Stimulated activated CD8-positive, alpha-beta memory T cell treated with anti-CD3 and anti-CD28 coated beads, Interleukin-12 subunit alpha, Interleukin-12 subunit beta, amount 100 ng/mL, for 4 hours (primary cell): ENCODE measurements at places on chromosomes 6 and 20.
A peak's percentile ranks its signal among the peaks of the same experiment; 100 is the strongest.

- no peak for DNase-seq
Measured at GRCh38 chr6:87923389-87924050, 124.1 kb upstream of the SPACA1 start.

DNA sequence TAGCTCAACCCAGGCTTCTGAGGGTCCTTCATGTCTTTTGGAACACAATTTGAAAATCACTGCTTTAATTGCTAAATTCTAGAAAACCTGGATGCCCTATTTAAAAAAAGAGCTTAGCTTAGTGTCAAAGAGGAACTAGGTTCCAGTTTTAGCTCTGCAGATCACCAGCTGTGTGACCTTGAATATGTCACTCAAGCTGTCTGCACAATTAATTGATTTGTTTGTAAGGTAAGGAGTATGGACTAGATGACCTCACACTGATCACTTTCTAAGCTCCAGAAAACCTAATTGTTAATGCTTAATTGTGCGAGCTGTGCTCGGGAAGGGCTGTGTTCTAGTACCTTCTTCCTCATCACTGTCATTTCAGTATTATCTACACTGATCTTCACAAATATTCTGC lies 26.2 kb downstream of the UTRN start:
- DNase-seq, result no peak

- DNase-seq, result no peak
Measured at GRCh38 chr6:101203664-101204063, 189.8 kb upstream of the GRIK2 start.

- no peak for DNase-seq
Measured at GRCh38 chr20:2838847-2839671, 1.4 kb downstream of the PCED1A start.

GRCh38 chr20:58003525-58003924 lies 224.9 kb downstream of the ANKRD60 start:
- DNase-seq, result no peak

GRCh38 chr6:44548319-44548718 lies 160.8 kb downstream of the CDC5L start:
- DNase-seq, result no peak

GRCh38 chr6:62367601-62368000 lies 81.6 kb upstream of the KHDRBS2 start:
- no peak for DNase-seq

DNA sequence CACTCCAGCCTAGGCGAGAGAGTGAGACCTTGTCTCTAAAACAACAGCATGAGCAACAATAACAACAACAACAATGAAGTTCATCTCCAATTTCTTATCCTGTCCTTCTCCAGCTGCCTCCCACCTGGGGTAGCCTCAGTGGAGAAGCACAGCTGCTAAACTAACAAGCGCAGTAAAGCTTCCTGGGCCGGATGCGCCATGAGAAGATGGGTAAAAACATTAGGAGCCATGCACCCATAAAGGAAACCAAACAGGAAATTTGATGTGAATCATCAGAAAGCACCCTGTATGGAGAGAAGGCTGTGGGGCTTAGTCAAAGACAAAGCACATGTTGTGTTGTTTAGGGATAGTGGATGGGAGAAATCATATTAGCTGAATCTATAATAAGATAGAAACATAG lies 61.1 kb upstream of the CCN6 start:
- DNase-seq, result peak; percentile 20

GRCh38 chr6:12818324-12818723 lies 101.8 kb downstream of the PHACTR1 start:
- no peak for DNase-seq

GRCh38 chr6:7589949-7590917 lies at the start of gene SNRNP48:
Gene SNRNP48 (plus strand): TSS chr6:7590198. CDS start chr6:7590258, 60 bp downstream.
- peak; percentile 80 for DNase-seq

DNA sequence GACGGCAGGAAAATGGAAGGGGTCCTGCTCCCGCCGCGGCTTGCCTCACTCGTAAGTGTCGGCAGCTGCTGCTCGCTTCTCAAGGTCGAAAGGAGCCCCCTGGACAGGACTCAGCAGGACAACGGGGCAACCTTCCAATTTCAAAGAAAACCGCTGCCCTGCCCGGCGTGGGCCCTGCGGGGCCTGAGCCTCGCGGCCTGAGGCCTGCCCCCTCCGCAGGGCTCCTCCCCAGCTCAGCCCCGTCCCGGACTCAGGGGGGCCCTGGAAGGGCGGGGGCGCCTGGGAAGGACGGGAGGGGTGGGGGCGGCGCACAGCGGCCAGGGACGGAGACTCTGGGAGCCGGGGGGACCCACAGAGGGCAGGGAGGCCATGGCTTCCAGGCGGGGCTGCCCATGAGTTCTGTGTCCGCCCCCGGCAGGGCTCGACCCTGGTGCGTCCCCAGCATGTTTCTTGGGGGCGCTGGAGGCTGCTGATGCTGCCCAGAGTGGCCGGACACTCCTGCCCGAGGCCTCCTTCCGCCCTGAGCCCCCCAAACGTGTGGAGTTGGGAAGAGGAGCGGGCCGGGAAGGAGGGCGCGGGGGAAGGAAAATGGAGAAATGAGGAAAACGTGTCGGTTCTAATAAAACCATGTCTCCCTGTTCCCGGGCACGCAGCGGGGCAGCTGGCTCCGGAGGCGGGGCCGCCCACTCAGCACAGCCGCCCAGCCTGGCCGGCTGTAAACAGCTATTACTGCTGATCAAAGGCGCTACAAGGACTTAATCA lies 114.6 kb downstream of the DLL1 start:
- DNase-seq, result no peak

- no peak for DNase-seq
Measured at GRCh38 chr6:21219241-21219640, 374.3 kb upstream of the SOX4 start.

DNA sequence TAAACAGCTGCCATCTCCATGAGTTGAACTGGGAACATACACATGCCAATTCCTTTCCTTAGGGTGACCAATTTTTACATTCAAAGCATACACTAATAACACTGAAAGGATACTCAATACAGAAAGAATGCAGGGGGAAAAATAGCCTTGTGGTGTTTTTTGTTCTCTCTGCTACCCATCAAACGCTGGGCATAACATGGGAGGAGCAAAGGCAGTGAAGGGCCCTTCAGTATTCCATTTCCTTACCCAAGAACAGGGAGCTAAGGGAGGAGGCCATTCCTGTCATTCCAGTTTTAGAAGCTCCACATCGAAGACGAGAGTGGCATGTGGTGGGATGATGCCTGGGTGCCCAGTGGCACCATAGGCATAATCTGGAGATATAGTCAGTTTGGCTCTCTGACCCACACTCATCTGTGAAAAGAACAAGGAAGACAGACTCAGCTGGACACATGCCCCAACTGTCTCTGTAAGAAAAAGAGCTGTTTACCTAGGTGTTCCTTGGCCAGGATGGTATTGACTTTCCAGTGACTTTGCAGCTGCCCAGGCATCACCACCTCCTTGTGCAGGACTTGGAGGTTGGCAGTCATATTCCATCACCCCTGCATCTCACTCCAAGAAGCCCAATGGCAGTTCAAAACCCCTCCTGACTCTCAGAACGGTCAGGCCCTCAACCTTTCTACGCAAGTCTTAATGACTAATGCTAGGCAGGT lies 20.9 kb downstream of the FKBP1A start:
- no peak for DNase-seq

GRCh38 chr20:8530022-8530421 lies 398.0 kb downstream of the PLCB1 start:
- no peak for DNase-seq

GRCh38 chr6:84568971-84569370 lies 195.4 kb downstream of the TBX18 start:
- DNase-seq, result no peak

GRCh38 chr6:2853769-2854395 lies 12.2 kb upstream of the SERPINB1 start:
- DNase-seq, result peak; percentile 70

DNA sequence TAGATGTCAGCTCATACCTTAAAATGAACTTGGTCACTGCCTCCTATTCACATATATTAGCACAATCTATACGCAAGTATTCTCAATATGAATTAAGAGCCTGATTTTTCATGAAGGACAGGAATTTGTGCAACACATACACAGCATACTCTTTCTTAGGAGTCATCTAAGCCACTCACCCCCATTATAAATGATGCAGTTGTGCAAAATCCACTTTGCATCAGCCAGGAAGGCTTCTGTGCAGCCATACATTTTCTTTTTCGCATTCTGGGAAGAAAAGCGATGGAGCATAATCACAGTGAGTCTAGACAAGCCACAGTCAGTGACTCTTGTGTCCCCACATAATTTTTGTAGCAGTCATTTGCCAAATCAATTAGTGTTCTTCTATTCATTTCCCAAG lies 66.5 kb downstream of the ZMYND8 start:
- DNase-seq, result no peak

GRCh38 chr20:1832634-1833033 lies 62.6 kb upstream of the SIRPA start:
- no peak for DNase-seq

GRCh38 chr6:72946774-72947173 lies 278.5 kb downstream of the KHDC1L start:
- no peak for DNase-seq

GRCh38 chr6:56293781-56294180 lies 46.4 kb upstream of the COL21A1 start:
- no peak for DNase-seq

GRCh38 chr20:34604980-34605788 lies 46.7 kb downstream of the MAP1LC3A start:
- no peak for DNase-seq

DNA sequence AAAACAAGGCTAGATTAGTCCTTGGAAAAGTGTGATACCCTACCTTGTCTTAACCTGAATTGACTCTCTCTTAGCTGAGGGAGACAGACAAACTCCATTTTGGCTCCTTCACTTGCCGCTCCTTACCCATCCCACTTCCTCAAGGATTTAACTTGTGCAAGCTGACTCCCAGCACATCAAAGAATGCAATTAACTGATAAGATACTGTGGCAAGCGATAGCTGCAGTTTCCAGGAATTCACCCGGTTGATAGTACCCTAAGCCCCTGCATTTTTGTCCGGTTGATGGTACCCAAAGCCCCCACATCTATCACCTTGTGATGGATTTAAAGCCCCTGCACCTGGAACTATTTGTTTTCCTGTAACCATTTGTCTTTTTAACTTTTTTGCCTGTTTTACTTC lies 1.9 kb upstream of the SERINC3 start:
- no peak for DNase-seq

GRCh38 chr6:161237176-161237575 lies 36.7 kb downstream of the AGPAT4 start:
- DNase-seq, result no peak

- no peak for DNase-seq
Measured at GRCh38 chr6:118280210-118280609, 267.9 kb upstream of the PLN start.

DNA sequence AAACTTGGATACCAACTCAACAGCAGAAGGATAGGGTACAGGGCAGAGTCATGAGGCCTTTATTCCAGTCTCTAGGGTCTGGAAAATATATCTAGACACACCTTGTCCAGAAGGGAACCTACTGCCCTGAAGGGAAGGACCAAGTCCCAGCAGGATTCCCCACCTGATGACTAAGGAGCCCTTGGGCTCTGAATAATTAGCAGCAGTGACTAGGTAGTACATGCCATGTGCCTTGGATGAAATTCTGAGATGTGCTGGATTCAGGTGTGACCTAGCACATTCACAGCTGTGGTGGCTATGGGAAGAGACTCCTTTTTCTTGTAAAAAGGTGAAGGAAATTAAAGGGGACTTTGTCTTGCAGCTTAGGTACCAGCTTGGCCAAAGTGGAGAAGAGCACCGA lies 364.3 kb upstream of the PTCHD4 start:
- no peak for DNase-seq

GRCh38 chr6:118551063-118552053 lies 3.3 kb downstream of the PLN start:
- no peak for DNase-seq

DNA sequence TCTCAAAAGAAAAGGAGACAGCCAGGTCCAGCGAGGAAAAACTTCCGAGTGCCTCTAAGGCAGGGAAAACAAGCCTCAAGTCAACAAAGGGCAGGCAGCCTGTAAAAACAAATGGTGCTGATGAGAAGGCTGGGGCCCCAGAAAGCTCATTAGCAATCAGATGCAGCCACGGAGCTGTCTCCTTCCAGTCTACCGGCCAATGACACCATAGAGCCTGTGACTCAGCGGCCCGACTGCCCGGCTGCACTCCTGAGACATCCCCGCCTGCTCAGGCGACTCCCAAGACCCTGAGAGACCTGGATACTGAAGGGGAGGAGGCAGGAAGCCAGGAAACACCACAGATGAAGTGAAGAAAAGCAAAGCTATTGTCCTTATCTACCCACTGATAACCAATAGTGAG lies 120.1 kb upstream of the HDDC2 start:
- no peak for DNase-seq

DNA sequence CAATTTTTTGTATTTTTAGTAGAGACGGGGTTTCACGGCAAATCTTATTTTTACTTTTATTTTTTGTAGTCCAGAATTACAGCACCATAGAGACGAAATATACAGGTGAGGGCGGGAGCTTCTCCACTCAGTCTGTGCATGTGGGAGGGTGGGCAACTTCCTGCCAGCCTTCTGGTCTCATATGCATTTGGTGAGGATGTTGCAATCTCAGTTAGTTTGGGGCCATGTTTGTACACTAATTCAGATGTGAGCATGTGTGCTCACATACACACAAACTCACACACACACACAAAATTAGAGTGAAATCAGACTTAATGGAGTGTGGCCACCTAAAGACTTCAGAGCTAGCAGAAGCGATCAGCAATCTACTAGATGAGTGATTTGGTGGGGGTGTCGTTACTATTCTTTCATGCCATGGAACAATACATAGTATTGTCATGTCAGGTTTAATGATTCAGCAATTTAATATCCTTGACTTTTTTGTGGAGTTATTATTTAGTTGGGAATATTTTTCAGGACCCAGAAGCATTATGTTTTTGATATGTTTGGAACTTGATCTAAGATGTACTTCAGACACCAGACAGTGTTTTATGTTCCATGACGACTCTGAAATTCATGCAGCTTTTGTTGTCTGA lies 78.0 kb upstream of the BMP2 start:
- no peak for DNase-seq

DNA sequence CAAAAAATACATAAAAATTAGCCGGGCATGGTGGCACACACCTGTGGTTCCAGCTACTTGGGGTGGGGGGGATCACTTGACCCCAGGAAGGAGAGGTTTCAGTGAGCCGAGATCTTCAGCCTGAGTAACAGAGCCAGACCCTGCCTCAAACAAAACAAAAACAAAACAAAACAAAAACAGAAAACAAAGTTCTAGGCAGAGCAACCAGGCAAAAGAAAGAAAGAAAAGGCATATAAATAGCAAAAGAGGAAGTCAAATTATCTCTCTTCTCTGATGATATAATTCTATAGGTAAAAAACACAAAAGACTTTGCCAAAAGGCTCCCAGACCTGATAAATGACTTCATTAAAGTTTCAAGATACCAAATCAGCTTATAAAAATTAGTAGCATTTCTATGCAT lies 446.9 kb downstream of the HAO1 start:
- no peak for DNase-seq
